ENCODE measurements at places on chromosomes 12 and 14.
A peak's percentile ranks its signal among the peaks of the same experiment; 100 is the strongest.

DNA sequence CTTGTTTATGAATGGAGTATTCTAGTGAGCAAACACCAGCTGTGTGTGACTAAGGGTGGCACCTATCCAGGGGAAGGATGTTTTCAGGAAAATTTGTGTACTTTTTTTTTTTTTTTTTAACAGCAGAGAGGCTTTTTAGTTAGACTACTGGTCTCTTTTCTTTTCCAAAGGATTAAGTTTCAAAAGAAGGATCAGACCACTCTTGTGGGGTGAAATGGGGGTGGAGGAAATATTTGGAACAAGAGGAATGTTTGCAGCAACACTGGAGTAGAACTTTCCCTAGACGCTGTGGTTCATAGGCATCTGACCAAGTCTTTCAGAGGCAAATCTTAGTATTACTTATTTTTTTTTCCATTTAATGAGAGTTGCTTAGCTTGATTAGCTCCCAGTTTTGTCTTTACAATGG is 21.1 kb downstream of the NUBPL start:
- H3K27ac ChIP-seq: no peak overlapping the region
- no peaks in the 10 kb centered on the region for H3K27me3 ChIP-seq
- no peak overlapping the region for H3K4me3 ChIP-seq
- H3K36me3 ChIP-seq: no peaks in the 10 kb centered on the region

- no peak overlapping the region for H3K4me3 ChIP-seq
- no peak overlapping the region for H3K27ac ChIP-seq
- DNase-seq: no peak
- no peaks in the 10 kb centered on the region for H3K4me1 ChIP-seq
- no peaks in the 10 kb centered on the region for H3K27me3 ChIP-seq
These were observed 118.3 kb downstream of the CCER1 start for GRCh38 chr12:90836689-90837088.

DNA sequence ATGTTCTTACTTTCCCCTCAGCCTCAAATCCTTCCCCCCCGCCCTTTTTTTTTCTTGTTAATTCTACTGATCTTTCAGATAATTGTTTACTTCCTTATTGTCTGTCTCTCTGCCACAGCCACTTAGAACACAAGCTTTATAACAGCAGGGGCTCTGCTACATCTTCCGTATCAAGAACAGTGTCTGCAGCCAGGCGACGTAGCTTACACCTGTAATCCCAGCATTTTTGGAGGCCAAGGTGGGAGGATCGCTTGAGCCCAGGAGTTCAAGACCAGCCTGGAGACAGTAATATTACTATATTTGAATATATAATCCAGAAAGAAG is 5.4 kb downstream of the SOS2 start:
- peak overlapping the region; percentile 40 for H3K27ac ChIP-seq
- H3K4me1 ChIP-seq: peaks cover 14% of the 10 kb centered on the region
- H3K4me3 ChIP-seq: no peak overlapping the region
- H3K36me3 ChIP-seq: no peaks in the 10 kb centered on the region

DNA sequence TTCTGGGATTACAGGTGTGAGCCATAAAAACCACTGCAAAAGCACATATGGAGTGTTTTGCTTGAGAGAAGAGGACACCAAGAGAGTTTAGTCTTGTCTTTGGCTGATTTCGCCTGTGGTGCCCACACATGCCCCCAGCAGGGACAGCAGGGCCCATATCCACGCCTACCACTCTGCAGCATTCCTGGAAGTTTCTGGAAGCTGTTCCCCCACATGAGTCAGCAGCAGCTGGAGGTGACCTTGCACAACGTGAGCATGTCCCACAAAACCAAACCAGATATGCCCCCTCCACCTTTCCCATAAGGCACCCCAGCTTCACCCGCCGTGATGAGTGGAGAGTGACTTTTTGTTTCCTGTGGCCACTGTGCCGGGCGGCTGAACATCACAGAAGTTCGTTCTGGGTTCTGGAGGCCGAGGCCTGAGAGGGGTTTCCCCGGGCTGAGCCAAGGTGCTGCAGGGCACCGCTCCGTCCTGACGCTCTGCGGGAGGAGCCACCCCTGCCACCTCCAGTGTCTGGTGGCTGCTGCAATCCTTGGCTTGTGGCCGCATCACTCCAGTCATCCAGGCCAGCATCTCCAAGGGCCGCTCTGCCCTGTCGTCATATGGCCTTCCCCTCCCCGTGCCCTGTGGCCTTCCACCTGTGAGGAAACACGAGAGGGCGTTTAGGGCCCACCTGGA is 4.7 kb downstream of the ASPG start:
- no peaks in the 10 kb centered on the region for H3K4me1 ChIP-seq
- H3K4me3 ChIP-seq: no peak overlapping the region
- DNase-seq: peak; percentile 70
- no peaks in the 10 kb centered on the region for H3K27me3 ChIP-seq

GRCh38 chr12:30732954-30733637 is 21.7 kb downstream of the CAPRIN2 start:
- no peak for DNase-seq
- H3K4me1 ChIP-seq: no peaks in the 10 kb centered on the region
- no peaks in the 10 kb centered on the region for H3K36me3 ChIP-seq
- no peak overlapping the region for H3K27ac ChIP-seq
- no peak overlapping the region for H3K4me3 ChIP-seq
- no peaks in the 10 kb centered on the region for H3K27me3 ChIP-seq

- DNase-seq: no peak
- no peaks in the 10 kb centered on the region for H3K36me3 ChIP-seq
- H3K27ac ChIP-seq: no peak overlapping the region
- no peaks in the 10 kb centered on the region for H3K4me1 ChIP-seq
- H3K4me3 ChIP-seq: no peak overlapping the region
- H3K27me3 ChIP-seq: no peaks in the 10 kb centered on the region
These were observed 140.0 kb downstream of the DAD1 start for GRCh38 chr14:22448905-22449599.
